Placental pericyte (primary cell): ENCODE measurements at places on chromosomes 3 and 15. TPM values are rescaled to one million over a fixed set of nuclear protein-coding genes. Genes with fewer than 3 reads are reported as not detected.

Gene SLC28A2
- total RNA-seq, result not detected in 2 replicates

Gene ISLR
- 25.8 and 26.6 TPM in 2 replicates for total RNA-seq

Gene SLITRK3
- total RNA-seq, result under 0.01 TPM in 1 of 2 replicates, not detected in the other

Gene CSTA
- total RNA-seq, result 0.44 TPM in 1 of 2 replicates, not detected in the other

Gene AMT
- 0.29 and 1.1 TPM in 2 replicates for total RNA-seq

Gene SERINC4
- total RNA-seq, result not detected in 2 replicates
